ENCODE measurements at places on chromosomes 7 and 10.

GRCh38 chr10:66982792-66983474 is 57.1 kb downstream of the LRRTM3 start:
- no peak for DNase-seq

DNA sequence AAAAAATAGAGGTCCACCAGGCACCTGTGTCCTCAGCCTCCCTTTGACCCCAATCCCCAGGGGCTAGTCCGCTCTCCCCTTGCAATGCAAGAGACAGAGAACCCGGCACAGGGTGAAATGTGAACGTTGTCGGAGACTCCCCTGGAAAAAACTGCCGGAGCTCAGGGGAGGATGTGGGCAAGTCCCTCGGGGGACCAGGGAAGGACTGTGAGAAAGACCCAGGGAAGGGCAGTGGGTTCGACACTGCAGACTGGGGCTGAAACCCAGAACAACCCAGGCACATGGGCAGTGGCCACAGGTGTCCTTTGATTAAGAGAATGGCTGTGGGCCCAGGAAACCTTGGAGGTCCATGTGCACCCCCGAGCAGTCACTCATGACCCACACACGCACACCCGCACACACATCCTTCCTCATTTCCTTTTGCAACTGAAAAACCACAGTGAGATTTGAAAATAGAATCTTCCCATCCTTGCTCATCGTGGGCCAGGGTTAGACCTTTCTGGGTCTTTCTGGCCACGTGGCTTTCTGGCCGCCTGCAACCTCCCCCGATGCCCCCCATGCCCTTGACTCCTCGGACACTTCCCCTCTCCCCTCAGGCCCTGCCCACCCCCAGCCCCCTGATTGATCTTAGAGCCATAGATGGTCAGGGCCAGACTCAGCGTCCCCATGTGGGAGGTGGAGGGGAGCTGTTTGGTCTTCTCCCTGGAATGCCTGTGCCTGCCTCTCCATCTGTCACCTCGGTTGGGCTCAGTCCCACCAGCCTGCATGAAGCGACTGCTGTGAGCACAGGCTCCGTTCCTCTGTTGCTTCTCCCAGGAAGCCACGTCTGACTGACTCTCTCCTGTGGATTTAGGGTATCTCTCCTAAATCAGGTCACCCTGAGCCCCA is 7.9 kb downstream of the LAT2 start:
- DNase-seq = no peak

- DNase-seq = no peak
Measured at GRCh38 chr10:97454330-97455036, 8.5 kb downstream of the ZDHHC16 start.

DNA sequence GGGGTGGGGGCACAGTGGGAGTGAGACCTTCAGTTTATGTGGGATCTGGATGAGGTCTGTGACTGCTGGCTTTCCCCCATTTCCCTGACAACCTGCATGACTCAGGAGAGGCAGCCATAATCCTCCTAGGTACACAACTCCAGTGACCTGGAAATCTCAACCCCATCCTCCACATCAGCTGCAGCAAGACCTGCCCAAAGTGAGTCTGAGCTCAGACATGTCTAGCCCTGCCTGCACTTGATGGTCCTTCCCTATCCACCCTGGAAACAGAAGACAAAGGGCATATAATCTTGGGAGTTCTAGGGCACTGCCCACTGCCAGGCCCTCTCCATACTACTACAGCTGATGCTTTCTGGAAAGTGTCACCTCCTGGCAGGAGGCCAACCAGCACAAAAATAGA is 75.6 kb downstream of the GRM8 start:
- DNase-seq = no peak

DNA sequence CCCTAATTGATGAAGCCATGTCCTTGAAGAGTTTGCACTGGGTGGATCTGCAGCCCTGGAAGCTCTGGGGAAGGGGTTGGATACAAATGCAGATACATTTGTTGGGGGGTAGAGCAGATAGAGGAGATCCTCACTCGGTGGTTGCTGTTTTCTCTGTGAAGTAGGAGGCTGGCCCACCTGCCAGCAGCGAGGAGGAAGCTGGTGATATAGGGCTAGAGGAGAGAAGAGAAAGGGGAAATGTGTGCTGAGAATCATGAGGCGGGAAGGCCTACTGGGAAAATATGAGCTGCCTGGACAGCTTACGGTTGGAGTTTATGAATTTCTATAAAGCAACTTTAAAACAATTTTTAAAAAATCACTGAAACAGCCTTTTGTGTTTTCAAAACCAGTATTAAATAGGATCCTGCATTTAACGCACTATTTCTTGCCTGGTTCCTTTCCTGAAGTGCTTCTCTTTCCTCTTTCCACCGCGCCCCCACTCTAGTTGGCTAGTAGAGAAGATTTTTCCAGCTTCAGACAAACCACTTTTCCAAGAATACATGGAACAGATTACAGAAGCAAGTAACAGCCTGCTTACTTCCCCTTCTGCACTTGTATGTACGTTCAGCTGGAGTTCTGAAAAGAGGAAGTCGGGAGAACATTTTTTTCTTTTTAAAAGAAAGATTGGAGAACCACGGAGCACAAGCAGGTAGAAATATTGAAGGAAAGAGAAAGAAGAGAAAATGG is 100.6 kb upstream of the GLCCI1 start:
- DNase-seq = no peak

Data from AG08396 (cell line).